ENCODE measurements at places on chromosomes 6 and 20.

DNA sequence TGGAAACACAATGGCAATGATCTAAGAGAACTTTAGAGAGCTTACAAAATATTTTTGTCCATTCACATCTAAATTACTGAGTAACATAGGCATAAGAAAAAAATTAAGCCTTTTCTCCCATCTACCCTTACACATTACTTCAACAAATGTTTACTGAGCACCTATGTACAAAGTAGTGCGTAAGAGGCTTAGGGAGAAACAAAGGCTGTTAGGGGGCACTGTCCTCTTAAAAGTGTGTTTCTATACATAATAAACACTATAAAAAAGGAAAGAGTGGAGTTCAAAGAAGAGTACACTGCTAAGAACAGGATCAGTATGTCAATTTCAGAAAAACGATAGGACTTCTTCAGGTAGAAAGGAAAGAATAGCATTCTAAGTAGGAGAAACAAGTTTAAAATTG, 12.2 kb downstream of the ILRUN start:
- no peak for DNase-seq

DNA sequence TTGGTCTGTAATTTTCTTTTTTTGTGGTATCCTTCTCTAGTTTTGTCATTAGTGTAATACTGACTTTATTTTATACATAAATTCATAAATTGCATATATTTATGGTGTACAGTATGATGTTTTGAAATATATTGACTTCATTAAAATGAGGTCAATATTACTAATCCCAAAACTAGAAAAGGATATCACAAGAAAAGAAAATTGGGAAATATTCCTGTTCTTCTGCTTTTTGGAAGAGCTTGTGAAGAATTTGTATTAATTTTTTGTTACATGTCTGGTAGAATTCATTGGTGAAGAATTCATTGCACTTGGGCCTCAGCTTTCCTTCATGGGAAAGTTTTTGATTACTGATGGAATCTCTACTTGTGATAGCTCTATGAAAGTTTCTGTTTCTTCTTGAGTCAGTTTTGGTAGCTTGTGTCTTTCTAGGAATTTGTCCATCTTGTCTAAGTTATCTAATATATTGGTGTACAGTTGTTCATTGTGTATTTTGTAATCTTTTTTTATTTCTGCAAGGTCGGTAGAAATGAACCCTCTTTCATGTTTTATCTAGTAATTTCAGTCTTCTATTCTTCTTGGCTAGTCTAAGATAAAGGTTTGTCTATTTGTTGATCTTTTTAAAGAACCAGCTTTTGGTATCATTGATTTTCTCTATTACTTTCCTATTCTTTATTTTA, 11.3 kb upstream of the ZNF451 start:
- no peak for DNase-seq

DNA sequence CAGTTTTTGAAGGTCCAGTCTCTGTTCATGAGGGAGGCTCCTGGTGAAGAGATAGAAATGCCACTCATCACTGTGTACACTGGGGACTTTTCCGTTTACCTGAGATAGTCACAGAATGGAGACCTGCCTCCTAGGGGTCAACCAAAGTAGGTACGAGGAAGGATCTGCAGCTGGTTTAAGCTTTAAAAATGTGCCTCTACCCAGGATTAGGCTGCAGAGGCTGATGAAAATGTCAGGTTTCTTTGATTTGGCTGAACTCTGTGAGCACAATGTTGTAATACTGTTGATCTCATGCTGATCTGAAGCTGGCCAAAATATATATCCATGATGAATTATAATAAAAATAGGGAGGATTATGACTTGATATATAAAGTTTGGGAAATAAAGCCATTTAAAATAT, 182.7 kb downstream of the ADAT2 start:
- no peak for DNase-seq

- DNase-seq, result no peak
Observed at GRCh38 chr6:84317463-84317862, 90.0 kb upstream of the CEP162 start.

GRCh38 chr6:30461055-30461454, 28.3 kb upstream of the HLA-E start:
- DNase-seq, result no peak

DNA sequence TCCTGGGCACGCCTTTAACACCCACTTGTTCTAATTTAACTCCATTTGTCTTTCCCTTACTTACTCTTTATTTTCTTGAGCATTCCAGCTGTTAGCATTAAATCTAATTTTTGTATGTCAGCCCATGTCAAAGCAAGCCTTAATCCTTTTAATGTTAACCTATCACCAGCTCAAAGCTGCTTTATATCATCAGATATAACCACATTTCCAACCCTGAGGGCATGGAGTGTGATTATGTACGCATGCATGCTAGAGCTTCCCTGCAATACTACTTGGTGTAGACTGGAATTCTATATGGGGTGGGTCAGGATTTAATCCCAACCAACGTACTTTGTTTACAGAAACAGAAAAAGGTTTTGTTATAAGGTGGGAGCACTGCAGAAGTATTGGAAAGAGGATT, 139.4 kb upstream of the HMGN3 start:
- DNase-seq, result no peak

DNA sequence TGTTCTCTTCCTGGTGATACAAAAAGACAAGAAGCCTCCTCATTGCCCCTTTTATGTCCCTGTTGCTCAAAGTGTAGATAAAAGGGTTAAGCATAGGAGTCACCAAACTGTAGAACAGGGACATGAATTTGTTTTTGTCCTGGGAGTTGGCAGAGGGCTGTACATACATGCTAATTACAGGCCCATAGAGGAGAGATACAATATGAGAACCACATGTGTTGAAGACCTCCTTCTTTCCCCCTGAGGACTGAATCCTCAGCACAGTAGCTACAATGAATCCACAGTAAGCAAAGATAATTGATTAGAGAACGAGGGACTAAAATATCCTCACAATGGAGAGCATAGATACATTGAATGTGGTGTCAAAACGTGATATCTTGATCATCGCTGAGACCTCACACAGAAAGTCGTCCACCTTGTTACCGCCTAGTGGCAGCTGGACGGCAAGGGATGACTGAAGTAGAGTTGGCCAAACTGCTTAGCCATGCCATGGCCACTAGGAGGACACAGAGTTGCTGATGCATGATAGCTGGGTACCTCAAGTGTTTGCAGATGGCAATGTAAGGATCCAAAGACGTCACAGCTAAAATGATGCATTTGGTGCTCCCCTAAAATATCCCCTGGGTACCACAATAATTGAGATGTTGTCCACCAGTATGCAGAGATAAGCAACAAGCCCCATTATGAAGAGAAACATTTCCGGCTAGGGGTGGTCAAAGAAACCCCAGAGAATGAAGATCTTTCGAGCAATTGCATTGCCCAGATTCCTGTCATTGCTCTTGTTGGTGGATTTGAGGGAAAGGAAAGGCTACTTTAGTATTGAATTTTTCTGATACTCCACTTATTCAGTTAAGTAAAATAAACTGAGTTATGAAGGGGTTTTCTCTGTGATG, 15.0 kb downstream of the OR2B3 start:
- DNase-seq, result no peak

Data from anterior cingulate cortex (tissue), 58 donors.